LoVo (cell line): ENCODE measurements at places on chromosomes 7 and 10.
A peak's percentile ranks its signal among the peaks of the same experiment; 100 is the strongest.

GRCh38 chr7:135910393-135911036 lies 66.6 kb downstream of the MTPN start:
- DNase-seq = no peak

- DNase-seq = no peak
These were observed 259.6 kb upstream of the SEMA3E start for GRCh38 chr7:83908526-83908925.

GRCh38 chr10:122236690-122237306 lies 34.3 kb upstream of the BTBD16 start:
- no peak for DNase-seq

GRCh38 chr7:113015034-113015645 lies 71.5 kb downstream of the GPR85 start:
- peak; percentile 33 for DNase-seq

- DNase-seq = no peak
These were observed 28.8 kb downstream of the TOMM7 start for GRCh38 chr7:22793593-22794462.

DNA sequence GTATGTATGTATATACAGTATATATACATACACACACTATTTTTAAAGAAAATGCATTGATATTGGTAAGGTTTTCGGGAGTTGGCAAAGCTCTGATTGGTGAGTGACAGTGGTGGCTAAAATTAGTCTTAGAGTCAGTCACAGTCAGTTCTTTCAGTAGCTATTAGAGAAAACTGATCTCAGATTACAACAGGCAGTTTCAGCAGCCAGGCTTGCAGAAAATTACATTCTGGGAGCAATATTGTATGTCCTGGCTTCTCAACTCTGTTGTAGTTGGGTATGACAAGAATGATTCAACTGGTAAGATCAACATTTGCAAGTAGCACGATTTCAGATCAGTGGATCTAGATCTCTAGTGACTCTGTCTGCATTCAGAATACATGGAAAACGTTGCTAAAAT lies 897.9 kb upstream of the AUTS2 start:
- DNase-seq = no peak

DNA sequence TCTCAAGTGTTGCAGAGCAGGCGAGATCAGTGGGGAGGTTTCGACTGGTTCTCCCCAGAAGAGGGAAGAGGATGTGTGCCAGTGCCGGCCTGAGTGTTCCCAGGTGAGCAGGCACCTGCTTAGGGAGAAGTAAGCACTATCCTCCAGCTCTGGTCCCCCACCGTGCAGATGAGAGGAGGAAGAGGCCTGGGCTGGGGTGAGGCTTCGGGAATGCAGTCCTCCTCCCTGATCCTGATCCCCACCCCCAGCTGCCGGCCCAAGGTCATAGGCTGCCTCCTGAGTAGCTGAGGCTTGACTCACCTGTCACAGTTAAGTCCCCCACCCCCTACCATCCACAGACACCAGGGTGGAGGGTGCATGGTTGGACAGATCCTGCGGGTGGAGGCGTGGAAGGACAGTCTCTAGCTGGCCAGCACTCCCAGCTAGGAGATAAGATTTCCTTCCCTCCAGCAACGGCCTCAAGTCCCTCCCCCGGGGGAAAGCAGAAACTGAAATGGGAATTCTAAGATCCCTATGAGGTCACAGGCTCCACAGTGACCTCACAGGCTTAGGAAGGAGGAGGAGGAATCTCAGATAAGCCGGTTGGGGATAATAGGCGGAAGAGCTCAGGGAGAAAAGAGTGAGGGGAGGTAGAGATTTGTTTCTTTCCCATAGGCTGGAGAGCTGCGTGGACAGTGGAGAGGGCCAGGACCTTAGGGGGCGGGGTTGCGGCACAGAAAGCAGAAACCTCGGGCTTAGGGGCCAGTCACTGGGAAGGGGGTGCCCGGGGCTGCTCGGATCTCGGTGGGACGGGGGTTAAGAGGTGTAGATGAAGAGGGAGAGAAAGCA lies 1.0 kb downstream of the LRCH4 start:
- peak; percentile 77 for DNase-seq

- no peak for DNase-seq
These were observed 46.4 kb downstream of the AOAH start for GRCh38 chr7:36677769-36678437.

- DNase-seq = no peak
These were observed 143.3 kb downstream of the KCNMA1 start for GRCh38 chr10:77494327-77494726.

DNA sequence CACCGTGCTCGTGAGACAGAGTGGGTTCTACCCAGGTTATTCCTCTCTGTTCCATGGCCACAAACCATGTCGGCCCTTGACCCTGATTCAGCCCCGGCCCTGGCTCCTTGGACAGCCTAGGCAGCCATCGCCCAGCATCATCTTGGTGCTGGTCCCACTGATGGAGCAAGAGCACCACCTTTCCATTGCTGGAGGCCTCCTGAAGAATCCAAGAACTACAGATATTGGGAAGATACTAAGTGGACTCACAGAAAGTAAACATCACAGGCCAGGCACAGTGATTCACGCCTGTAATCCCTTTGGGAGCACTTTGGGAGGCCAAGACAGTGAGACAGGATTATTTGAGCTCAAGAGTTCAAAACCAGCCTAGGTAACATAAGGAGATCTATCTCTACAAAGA lies 125.1 kb downstream of the NT5C2 start:
- no peak for DNase-seq

DNA sequence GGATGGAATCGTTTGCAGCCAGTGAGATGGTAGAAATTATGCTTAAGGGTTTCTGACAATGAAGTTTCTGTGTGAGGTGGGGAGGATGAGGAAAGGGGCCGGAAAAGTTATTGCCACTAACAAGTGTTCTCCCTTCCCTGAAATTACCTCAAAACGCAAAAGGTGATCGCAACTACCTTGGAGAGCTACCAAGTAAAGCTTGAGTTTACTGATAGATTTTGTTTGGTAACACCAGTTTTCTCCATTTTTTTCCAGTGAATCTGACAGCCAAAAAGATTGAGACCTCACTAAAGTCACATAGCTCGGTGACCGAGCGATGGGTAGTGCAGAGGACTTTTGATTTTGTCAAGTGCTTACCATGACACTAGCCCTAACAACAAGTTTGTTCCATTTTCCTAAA lies 1.6 kb downstream of the SUV39H2 start:
- DNase-seq = no peak

DNA sequence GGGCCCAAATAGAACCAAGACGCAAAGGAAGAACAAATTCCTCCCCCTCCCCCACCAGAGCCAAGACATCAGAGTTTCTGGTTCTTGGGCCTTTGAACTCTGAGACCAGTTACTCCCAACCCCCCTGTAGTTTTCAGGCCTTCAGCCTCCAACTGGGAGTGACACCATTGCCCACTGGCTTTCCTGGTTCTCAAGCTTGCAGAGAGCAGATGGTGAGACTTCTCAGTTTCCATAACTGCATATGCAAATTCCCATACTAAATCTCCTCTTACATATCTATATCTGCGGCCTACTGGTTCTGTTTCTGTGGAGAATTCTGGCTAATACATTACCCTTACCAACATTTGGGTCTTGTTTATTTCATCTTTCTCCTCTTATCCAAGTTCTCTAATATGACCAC lies 762.9 kb downstream of the GRM8 start:
- no peak for DNase-seq

DNA sequence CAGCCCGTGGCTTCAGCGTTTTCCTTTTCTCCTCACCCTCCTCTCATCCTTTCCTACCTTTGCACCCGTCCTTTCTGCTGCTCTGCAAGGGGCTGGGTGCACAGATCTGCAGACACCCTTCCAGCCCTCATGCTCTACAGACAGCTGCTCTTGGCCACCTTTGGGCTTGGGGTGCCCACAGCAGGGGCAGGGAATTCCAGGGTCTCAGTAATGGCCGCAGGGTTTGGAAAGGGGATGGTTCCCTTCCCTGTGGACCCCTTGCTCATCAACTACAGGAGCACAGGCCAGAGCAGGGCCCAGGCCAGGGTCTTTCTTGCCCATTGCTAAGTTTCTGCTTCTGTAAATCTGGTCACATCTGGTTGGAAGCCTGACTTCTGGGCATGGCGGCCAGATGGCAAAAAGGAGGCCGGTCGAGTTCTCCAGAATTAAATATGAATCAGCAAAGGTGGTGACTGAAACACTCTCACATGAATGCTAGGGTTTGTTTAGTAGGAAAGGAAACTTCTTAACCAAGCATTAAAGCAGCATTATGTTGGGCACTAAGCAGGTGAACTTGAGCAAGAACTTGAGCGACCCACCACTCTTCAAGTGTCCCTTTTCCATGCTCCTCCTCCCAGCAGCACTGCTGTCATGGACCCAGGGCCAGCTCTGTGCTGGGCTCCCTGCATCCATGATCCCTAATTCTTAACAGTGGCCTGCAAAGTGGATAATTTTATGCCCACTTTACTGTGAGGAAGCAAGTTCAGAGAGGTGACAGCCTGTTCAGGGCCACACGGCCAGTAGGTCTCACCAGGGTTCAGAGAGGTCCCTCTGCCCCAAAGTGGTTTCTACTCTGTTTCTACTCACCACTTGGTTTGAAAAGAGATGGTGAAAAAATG lies 1.5 kb downstream of the ECHDC3 start:
- no peak for DNase-seq

DNA sequence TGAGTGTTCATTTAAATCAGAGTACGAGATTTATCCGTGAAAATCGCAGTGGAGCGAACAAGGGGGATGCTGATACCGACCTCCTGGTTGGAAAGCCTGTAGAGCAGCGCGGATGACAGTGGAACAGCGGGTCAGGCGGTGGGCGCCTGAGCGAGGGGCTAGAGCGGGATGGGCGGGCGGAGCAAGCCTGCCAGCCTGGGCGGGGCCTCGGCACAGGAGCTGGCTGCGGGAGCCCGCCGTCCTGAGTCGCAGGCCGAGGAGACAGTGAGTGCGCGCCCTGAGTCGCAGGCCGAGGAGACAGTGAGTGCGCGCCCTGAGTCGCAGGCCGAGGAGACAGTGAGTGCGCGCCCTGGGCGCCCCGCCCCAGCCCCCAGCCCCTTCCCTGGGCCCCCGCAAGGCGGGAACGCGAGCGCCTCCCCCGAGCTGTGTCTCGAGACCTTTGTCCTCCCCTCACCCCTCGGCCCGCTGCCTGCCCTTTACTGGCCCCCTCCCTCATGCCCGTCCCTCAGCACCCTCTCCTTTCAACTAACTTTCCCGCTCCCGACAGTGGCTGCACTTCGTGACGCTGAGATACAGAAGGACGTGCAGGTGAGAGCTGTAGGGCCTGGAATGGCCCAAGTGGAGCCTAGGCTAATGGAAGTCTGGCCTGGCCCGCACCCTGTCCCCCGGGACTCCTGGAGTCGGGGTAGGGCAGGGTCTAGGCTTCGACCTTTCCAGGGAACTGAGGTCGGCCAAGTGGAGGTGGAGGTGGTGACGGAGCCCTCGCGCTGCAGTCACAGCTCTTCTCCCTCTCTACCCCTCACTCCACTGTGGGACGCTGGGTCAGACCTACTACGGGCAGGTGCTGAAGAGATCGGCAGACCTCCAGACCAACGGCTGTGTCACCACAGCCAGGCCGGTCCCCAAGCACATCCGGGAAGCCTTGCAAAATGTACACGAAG lies at the start of gene AS3MT:
AS3MT (plus strand) TSS at position 213 of the 941 bp plus-strand sequence; CDS start at position 336, 123 bp downstream.
- DNase-seq = no peak

- no peak for DNase-seq
These were observed 21.5 kb downstream of the WASL start for GRCh38 chr7:123727071-123727837.

DNA sequence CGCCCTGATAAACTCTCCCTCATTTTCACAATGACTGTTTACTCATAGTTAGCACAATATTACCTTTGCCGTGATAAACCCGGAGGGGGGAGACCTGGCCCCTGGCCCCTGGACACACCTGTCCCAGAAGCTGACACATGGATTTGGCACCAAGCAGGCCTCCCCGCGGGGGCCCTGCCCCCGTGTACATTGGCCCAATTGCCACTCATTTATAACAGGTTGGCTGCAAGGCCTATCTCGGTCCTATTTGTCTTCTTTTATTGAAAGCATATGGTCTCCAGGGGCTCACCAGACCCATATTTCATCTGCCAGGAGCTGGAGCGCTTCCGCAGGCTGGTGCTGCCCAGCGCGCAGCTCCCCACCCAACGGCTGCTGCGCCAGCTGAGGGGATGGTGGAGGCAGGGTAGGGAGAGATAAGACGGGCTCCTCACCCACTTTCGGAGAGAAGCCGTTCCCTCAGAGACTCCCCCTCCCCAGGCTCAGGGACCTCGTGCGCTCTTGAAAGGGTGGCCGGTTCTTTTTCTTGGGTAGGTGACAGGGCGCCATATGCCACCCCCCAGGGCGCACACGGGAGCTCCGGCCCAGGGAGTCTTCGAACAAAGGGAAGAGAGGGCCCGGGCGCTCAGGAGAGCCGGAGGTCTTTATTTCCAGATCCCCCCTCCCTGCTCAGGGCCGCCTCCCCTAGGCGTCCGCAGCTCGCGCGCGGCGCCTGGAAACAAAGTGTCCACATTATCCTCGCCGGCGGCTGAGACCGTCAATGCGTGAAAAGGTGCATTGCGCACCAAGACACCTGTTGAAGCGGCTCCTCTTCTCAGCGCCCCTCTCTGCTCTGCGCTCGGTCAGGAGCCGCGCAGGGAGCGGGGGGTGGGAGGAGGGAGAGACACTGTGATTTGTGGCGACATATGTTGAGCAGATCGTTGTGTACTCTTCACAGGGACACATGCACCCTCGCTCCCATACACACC lies 4.3 kb upstream of the NEUROG3 start:
- no peak for DNase-seq

DNA sequence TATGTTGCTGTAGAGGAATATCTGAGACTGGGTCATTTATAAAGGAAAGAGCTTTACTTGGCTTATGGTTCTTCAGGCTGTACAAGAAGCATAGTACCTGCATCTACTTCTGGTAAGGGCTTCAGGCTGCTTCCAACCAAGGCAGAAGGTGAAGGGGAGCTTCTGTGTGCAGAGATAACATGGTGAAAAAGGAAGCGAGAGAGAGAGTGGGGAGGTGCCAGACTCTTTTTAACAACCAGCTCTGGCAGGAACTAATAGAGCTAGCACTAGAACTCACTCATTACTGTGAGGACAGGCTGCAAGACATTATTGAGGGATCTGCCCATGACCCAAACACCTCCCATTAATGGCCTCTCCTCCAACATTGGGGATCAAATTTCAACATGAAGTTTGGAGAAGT lies 94.5 kb downstream of the KIF20B start:
- no peak for DNase-seq

DNA sequence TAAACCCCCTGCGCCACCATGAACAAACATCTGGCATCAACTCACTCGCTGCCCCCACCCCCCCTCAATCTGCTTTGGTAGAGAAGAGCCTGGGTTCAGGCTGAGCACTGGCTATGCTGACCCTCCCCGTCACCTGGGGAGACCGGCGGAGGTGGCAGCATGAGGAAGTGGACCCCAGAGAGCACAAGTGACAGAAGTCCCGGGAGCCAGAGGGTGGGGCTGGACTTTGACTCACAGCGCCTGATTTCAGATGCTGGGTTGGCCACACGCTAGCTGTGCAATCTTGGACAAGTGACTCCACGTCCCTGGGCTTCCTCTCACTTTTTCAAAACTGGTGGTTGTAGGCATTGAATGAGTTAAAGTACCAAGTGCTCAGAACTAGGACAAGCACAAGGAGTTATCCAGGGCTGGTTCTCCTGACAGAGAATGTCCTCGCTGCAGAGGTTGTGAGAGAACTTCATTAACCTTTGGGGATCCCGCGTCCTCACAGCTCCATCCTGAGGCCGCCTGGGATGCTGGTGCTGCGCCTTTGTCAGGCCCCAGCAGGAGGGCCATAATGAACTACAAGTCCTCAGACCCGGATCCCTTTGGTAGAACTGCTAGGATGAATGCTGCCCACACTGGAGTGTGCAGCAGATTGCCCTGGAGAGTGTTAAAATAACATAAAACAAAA lies 48.8 kb upstream of the RASGEF1A start:
- peak; percentile 49 for DNase-seq
